Anterior cingulate cortex (tissue), 58 donors: ENCODE measurements at places on chromosomes 6 and 20.

DNA sequence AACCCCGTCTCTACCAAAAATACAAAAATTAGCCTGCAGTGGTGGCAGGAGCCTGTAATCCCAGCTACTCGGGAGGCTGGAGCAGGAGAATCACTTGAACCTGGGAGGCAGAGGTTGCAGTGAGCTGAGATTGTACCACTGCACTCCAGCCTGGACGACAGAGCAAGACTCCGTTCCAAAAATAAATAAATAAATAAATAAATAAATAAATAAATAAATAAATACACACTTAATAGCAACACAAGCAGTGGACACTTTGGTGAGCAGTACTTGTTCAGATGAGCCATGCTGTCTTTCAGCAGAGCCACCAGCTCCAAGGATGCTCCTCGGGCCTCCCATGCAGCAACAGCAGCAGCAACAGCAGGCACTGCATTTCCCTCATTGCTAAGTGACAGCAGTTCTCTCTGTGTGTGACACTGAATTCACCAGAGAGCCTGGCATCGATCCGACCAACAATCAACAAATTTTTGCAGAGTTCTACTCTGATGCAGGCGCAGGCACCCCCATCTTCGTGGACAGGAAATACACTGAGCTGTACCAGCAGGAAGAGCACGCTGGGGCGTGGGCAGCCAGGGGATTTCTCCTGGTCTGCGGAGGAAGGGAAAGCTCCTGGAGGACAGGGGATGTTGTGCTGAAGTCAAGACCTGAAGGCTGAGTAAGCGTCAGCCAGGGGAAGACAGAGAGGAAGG lies 54.0 kb upstream of the SNX9 start:
- DNase-seq = no peak

- DNase-seq = no peak
These were observed 64.3 kb downstream of the TTI1 start for GRCh38 chr20:37968841-37969401.

DNA sequence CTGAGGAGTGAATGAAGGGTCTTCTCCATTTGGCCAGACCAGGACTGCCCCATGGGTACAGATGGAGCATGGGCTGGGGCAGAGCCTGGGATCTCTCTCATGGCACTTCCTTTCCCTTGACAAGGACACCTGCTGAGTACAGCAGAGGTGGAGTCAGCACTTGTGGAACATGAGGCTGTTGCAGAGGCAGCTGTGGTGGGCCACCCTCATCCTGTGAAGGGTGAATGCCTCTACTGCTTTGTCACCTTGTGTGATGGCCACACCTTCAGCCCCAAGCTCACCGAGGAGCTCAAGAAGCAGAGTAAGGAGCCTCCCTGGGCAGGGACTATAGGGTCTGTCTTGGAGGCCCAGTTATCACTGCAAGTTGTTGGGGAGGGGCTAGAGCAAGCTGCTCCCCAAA lies 29.6 kb downstream of the GSS start:
- DNase-seq = no peak

DNA sequence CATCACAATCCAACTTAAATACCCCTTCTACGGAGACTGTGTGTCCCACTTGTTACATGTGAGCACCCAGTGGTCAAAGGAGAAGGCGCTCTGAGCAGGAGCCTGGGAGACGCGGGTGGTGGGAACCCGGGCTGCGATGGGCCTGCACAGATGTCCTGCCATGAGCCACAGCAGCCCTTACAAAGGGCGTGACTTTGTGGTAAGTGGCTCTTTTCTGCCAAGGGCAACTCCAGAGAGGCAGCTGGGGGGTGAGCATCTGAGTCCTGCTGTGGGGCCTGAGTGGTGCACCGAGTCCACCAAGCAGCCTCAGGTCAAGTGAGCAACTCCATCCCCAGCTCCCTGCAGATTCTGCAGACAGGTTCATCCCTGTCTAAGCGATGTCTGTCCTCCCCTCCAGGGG lies 33.6 kb upstream of the CST7 start:
- no peak for DNase-seq
